ENCODE measurements at places on chromosomes 4 and X.
A peak's percentile ranks its signal among the peaks of the same experiment; 100 is the strongest.

DNA sequence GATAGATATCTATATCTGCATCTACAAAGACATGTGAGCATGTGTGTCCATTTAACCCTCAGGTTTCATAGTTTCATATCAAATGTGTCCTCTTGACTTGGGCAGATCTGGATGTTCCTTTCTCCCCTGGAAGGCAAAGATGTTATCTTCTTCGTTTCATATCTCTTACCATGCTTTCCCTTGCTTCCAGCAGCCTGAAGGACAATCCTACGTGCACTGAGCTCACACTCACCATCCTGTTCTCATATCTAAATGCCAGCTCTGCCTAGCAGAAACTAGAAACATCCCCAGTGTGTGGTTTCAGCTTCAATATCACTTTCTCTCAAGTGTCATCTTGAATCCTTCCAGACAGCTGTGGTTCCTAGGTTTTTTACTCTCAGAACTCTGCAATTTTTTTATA lies 66.2 kb downstream of the ZAR1 start:
- no peak for DNase-seq

DNA sequence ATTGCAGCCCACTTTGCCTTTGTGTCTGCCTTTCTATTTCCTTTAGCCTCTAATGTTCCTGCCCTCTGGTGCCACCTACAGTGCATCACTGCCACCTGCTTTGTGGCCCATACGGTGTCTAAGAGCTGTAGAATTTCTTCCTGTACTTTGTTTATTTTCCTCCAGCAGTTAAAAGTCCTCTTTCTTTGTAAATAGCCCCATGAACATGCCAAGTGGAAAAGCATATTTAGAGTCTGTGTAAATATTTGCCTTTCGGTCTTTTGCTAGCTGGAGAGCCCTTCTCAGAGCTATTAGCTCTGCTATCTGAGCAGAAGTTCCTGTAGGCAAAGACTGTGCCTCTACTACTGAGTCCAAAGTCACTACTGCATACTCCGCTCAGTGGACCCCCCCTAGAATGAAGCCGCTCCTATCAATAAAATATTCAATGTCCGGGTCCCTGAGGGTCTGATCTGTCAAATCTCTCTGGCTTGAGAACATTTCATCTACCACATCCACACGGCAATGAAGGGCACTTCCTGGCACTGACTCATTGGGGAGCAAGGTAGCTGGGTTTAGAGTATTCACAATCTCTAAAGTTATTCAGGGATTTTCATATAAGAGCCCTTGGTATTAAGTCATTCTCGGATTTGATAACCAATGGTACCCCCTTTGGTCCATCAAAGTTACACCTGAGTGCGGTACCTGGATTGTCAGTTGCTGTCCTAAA lies 36.3 kb downstream of the SULT1E1 start:
- no peak for DNase-seq

DNA sequence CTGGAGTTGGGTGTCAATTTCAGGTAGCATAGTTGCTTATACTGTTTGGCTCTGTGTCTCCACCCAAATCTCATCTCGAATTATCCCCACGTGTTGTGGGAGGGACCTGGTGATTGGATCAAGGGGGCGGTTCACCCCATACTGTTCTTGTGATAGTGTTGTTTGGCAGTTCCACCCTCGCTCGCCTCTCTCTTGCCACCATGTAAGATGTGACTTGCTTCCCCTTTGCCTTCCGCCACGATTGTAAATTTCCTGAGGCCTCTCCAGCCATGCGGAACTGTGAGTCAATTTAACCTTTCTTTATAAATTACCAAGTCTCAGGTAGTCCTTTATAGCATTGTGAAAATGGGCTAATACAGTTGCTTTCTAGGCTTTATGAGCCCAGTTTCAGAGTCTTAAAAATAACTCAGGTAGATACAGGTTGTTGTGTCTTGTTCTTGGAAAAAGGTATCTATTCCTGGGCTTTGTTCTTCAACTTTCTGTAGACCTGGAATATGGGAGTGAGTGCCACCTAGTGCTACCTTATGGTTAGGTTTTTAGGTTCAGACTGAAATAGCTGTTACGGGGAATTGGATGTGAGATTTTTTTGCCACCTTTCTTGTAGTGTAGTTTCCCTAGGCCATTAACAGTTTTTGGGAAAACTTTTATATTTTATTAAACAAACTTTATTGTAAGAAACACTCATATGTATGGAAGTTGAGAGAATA lies 15.6 kb downstream of the PGK1 start:
- no peak for DNase-seq

DNA sequence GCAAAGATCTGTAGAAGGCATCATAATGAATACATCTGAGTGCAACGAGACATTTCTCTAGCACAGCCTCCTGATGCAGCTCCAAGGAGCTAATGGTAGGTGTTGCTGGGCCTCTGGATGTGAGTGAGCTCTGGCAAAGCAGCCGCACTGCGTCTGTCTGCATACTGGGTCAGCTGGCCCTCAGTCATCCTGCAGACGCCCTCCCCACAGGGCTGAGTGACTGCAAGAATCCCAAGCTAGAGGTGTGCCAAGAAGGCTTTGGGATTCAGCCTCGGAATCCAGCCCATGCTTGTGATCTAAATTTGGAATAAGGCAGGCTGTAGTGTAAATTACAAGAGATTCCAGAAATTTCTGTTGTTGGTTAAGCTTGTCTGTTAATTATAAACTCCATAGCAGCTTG lies 18.5 kb downstream of the HERC3 start:
- DNase-seq, result no peak

DNA sequence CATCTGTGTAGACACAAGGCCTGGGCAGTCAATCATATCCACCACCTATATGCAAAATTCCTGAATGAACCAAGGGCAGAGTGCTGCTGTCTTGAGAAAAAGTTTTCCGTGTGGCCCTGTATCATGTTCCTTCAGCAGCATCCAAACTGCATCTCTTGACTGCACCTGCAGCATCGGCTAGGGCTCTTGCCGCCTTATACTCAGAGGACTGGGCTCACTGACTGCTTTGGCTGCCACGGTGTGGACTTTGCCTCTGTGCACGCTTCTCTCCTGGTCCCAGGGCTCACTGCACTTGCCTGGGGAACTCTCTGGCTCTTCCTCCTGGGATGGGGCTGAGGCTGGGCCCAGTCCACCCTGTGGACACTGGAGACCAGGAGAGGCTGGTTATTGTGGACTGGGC lies 39.5 kb upstream of the STS start:
- no peak for DNase-seq

DNA sequence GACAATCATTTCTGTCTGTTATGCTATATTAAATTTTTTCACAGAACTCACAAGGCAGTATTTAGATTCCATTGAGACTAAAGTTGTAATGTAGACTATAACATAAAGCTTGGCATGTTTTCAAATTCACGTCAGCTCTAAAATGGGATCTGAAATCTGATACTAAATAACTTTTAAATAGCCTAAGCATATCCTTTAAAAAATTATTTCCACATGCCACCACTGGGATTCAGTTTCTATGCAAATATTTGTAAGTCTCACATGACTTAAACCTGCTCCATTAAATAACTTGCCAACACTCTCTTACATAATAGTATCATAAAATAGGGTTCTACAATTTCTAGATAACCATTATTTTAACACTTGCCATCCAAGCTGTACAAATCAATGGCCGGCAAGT lies 32.4 kb downstream of the KLHL8 start:
- peak; percentile 78 for DNase-seq

DNA sequence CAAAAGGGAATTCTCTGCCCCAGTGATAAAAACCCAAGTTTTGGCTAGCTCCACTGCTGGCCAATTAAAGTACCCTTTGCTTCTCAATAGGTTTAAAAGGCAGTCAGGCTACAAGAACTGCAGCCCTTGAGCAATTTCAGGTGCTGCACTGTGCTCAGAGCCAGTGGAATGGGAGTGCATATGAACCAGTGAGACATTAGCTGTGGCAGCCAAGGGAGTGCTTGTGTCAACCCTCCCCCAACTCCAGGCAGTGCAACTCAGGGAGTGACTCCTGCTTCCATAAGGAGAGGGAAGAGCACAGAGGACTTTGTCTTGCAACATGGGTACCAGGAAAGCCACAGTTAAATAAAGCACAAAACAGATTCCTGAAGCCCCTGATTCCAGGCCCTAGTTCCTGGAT lies 61.6 kb upstream of the VAMP7 start:
- no peak for DNase-seq

GRCh38 chr4:141871086-141871770 lies 234.8 kb downstream of the IL15 start:
- DNase-seq, result no peak

- no peak for DNase-seq
Observed at GRCh38 chr4:7075962-7076695, 8.3 kb upstream of the GRPEL1 start.

- no peak for DNase-seq
Observed at GRCh38 chr4:74098427-74098994, 484 bp downstream of the CXCL2 start.

DNA sequence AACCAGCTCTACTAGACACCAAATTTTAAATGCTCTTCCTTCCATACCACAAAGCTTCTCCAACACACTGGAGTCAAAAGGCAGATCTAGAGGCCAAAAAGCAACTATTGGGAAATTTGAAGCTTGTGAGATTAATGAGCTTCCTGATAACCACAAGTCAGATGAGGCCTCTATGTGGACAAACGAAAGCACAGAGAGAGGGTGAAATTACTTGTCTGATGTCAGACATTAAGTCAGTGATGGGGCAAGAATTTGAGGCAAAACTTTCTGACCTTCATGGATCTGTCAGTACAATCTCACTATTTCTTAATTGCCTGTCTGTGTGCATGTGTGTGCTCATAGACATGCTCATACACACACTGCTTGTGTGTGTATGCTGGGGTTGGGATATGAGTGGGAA lies 103.6 kb downstream of the GUCY2F start:
- DNase-seq, result no peak

DNA sequence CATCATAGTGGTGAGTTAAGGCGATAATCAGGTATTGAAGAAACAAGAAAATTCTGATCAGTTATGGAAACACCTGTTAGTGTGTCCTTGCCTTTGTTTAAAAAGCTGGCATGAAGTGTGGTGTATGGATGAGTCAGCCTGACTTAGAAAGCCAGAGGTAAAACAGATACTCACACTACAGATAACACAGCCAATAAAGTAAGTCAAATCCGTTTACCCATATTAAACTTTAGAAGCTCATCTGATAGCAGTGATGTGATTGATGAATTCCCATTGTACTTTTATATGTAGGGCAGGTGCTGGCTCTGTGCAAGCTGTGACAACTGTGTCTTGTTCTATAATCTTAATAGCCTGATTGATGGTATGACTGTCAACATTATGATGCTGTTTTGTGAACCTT lies 1392.7 kb upstream of the IGFBP7 start:
- DNase-seq, result no peak

DNA sequence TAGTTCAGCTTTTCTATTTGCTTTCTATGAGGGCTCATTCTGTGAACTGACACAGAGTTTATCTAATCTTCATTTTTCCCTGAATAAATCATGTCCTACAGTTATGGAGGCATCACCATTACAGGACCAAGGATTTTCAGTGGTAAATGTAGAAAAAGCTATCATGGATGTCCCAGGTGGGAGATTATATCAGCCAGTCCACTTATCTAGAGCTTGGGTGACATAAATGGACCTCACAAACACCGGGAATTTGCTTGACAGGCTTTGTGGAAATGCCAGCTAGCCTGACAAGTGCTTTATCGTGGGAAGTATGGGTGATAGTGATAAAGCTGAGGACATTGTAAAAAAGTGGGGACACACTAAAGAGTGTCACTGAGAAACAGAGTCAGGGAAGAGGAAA lies 1015.2 kb upstream of the SLIT2 start:
- no peak for DNase-seq

DNA sequence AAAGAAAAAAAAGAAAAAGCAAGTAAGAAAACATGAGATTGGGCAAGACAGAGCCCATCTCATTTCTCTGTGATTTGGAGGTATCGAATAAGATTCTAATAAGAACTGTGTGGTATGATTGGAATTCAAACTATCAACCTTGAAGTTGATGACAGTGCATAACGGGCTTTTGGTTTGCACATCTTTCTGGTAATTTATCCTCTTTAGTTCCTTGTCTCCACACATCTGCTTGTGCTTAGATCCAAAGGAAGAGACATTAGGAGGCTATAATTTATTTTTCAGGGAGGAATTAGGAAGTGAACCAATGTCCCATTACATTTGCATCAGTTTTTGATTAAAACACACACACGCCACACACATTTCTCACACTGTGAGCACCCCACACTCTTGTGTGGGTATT lies 149.9 kb downstream of the ARSF start:
- DNase-seq, result peak; percentile 87

GRCh38 chrX:40383969-40384368 lies 196.8 kb upstream of the ATP6AP2 start:
- no peak for DNase-seq
